ENCODE measurements at places on chromosomes 5 and 9. TPM values are rescaled to one million over a fixed set of nuclear protein-coding genes. Genes with fewer than 3 reads are reported as not detected.

DNA sequence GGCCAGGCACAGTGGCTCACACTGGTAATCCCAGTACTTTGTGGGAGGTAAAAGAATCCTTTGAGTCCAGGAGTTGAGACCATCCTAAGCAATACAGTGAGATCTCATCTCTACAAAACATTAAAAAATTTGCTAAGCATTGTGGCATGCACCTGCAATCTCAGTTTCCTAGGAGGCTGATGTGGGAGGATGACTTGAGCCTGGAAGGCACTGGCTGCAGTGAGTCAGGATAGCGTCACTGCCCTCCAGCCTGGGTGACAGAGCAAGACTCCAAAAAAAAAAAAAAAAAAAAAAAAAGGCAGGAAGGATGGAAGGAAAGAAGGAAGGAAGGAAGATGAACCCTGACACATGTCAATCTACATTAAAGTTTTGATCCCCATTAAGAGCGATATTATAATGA, 1452.2 kb upstream of the ACO1 start:
- no peaks in the 10 kb centered on the region for H3K27me3 ChIP-seq
- H3K27ac ChIP-seq, result no peak overlapping the region
- no peaks in the 10 kb centered on the region for H3K4me1 ChIP-seq
- DNase-seq, result no peak

GRCh38 chr5:74613283-74613682, 27.2 kb downstream of the ENC1 start:
- no peaks in the 10 kb centered on the region for H3K36me3 ChIP-seq
- H3K4me1 ChIP-seq, result no peaks in the 10 kb centered on the region
- H3K4me3 ChIP-seq, result no peak overlapping the region
- H3K27me3 ChIP-seq, result no peaks in the 10 kb centered on the region
- DNase-seq, result no peak
- H3K27ac ChIP-seq, result no peak overlapping the region

DNA sequence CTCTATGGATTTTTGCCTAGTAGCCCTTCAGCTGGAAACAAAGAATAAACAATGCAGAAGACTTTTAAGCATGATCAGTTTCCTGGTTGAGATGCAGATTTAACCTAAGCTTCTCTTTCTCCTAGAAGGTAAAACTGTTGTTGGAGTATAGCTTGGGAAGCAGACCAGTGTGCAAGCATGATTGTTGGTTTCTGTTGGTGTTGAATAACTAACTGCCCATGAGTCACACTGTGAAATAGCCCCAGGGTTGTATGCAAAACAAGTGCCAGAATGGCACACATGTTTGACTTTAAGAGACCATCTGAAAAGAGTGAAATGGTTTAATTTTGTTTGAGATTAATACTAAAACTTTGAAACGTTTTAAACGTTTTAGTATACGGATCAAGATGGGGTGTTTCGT, 227.1 kb downstream of the ARHGEF28 start:
- H3K36me3 ChIP-seq, result no peaks in the 10 kb centered on the region
- no peak overlapping the region for H3K4me3 ChIP-seq
- no peak overlapping the region for H3K27ac ChIP-seq
- no peaks in the 10 kb centered on the region for H3K4me1 ChIP-seq

- H3K27me3 ChIP-seq, result no peaks in the 10 kb centered on the region
- no peaks in the 10 kb centered on the region for H3K4me1 ChIP-seq
- DNase-seq, result no peak
These were observed 175.9 kb downstream of the NSG2 start for GRCh38 chr5:174221436-174221835.

- no peaks in the 10 kb centered on the region for H3K27me3 ChIP-seq
- no peak overlapping the region for H3K4me3 ChIP-seq
- H3K36me3 ChIP-seq, result no peaks in the 10 kb centered on the region
These were observed 161.5 kb upstream of the NR4A3 start for GRCh38 chr9:99660191-99660636.

GRCh38 chr5:142065273-142065672, 43.3 kb upstream of the NDFIP1 start:
- no peaks in the 10 kb centered on the region for H3K36me3 ChIP-seq
- no peak for DNase-seq
- no peaks in the 10 kb centered on the region for H3K27me3 ChIP-seq
- no peaks in the 10 kb centered on the region for H3K4me1 ChIP-seq
- H3K27ac ChIP-seq, result no peak overlapping the region

DNA sequence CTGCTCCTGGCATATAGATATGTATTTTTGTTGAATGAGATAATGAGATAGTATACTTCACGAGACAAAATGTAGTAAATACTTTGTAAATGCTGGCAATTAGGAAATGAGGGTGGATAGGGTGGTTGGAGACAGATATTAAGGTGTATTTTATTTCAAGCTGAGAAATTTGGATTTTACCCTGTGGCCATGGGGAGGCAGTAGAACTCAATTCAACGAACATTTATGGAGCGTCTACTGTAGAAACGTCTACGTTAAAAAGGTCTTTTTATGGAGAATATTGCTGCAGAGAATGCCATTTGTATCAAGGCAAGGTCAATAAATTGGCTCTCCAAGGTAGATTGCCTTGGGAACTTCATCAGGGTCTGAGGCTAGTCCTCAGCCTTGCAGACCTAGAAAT, 21.5 kb upstream of the RALGPS1 start:
- no peak overlapping the region for H3K27ac ChIP-seq
- H3K27me3 ChIP-seq, result no peaks in the 10 kb centered on the region
- no peaks in the 10 kb centered on the region for H3K36me3 ChIP-seq
- no peaks in the 10 kb centered on the region for H3K4me1 ChIP-seq
- no peak for DNase-seq

GRCh38 chr5:173751266-173751600, 134.8 kb upstream of the BOD1 start:
- no peaks in the 10 kb centered on the region for H3K27me3 ChIP-seq
- H3K4me1 ChIP-seq, result no peaks in the 10 kb centered on the region
- DNase-seq, result no peak
- H3K27ac ChIP-seq, result no peak overlapping the region

DNA sequence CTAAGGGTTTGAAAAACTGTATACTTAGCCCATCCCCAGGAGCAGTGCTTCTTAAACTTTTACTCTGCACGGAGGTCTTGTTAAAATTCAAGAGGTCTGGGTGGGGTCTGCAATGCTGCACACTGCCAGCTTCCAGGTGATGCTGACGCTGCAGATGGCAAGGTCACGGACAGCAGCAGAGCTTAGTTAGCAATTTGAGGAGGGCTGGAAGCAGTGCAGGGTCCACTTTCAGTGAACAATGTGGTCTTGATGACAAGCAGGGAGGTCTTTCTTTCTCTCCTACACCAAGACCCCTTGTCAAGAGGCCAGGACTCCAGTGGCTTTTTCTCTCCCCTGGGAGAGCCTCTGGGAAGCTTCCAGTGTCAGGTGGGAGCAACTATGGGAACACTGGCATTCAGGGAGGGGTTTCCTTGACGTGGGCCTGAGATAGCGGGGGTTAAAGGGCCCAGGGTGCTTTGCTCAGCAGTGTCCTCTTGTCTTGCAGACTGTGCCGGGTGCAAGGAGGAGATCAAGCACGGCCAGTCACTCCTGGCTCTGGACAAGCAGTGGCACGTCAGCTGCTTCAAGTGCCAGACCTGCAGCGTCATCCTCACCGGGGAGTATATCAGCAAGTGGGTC, 65.0 kb upstream of the AFAP1L1 start:
- H3K36me3 ChIP-seq, result no peaks in the 10 kb centered on the region
- H3K27me3 ChIP-seq, result no peaks in the 10 kb centered on the region
- H3K4me1 ChIP-seq, result no peaks in the 10 kb centered on the region
- no peak for DNase-seq
- H3K4me3 ChIP-seq, result no peak overlapping the region
- no peak overlapping the region for H3K27ac ChIP-seq

DNA sequence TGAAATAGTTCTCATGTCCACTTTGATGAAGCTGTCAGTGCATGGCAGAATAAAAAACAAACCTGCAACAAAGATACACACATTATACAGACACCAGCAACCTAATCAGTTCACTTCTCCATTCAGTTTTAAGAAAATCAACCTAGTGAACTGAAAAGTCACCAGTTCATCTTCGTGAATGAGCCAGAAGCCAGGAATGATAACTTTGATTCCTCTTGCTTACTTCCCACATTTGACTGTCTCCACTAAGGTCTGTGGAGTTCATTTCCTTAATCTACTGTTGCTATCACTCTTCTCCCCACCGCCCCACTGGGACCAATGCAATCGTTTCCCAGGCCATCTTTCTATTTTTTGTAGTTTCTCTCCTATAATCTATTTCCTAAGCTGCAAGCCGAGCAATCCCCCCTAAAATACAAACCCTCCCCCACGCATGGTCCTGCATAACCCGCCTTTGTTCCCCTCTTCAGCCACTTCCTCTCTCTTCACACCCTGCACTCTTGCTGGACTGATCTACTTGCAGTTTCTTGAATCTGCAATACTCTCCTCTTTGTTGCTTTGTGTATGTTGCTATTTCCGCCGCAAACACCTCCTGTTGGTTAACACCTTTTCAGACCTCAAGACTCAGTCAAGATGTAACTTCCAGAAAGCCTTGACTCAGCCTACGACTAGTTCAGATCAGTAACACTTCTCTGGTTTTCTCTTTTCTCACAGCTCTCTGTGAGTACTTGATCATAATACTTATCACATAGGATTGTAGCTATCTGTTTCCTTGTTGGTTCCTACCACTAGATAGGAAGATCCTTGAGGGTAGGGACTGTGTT, 16.6 kb downstream of the STOM start:
- H3K36me3 ChIP-seq, result no peaks in the 10 kb centered on the region
- H3K4me3 ChIP-seq, result no peak overlapping the region
- no peaks in the 10 kb centered on the region for H3K27me3 ChIP-seq
- peak overlapping the region; percentile 23 for H3K27ac ChIP-seq
- peaks cover 6% of the 10 kb centered on the region for H3K4me1 ChIP-seq

GRCh38 chr9:131382850-131383729, 10.8 kb upstream of the PRRC2B start:
- no peaks in the 10 kb centered on the region for H3K27me3 ChIP-seq
- H3K27ac ChIP-seq, result peak overlapping the region; percentile 67
- DNase-seq, result peak; percentile 69
- no peak overlapping the region for H3K4me3 ChIP-seq
- H3K4me1 ChIP-seq, result peaks cover 5% of the 10 kb centered on the region

GRCh38 chr5:91024727-91025126, 358.4 kb downstream of the ARRDC3 start:
- H3K36me3 ChIP-seq, result no peaks in the 10 kb centered on the region
- no peak overlapping the region for H3K27ac ChIP-seq
- H3K27me3 ChIP-seq, result no peaks in the 10 kb centered on the region
- H3K4me3 ChIP-seq, result no peak overlapping the region
- H3K4me1 ChIP-seq, result peaks cover 3% of the 10 kb centered on the region

GRCh38 chr9:14051419-14051818, 262.5 kb downstream of the NFIB start:
- no peak for DNase-seq
- H3K36me3 ChIP-seq, result no peaks in the 10 kb centered on the region
- H3K27ac ChIP-seq, result no peak overlapping the region
- no peaks in the 10 kb centered on the region for H3K27me3 ChIP-seq

DNA sequence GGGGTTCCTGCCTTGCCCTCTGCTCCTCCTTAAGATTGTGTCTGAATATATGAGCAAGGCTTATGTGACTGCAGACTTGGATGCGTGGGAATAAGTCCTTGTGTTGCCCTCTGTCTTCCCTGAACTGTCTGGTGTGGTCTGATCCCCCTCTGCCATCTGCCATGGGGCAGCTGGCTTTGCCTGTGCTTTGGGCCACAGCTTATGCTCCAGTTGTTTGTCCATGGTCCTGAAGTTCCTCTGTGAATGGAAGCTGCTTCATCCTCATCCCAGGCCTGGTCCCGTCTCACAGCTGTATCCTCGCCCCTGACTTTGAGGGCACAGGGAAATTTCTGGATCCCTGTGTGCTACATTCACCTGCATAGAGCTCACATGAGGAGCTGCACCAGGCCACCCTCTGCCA, 14.7 kb downstream of the IL31RA start:
- H3K36me3 ChIP-seq, result no peaks in the 10 kb centered on the region
- no peaks in the 10 kb centered on the region for H3K4me1 ChIP-seq
- DNase-seq, result no peak
- H3K4me3 ChIP-seq, result no peak overlapping the region
- H3K27me3 ChIP-seq, result no peaks in the 10 kb centered on the region

DNA sequence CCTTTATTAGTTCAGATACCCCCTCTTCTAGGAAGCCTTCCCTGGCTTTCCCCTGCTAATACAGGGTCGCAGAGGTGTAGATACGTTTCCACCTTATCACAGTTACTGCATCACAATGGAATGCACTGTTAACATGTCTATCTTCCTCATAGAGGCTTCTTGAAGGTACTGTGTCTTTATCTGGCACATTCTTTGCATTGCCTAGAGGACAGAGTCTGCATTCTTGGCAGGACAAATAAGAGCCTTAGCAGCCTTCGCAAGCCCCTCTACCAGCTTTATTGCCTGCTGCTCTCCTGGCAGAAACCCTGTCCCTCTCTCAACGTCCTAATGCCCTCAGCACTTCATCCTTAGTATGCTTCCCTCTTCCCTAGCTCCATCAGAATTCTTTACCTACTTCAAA, 31.6 kb downstream of the SLC1A3 start:
- no peaks in the 10 kb centered on the region for H3K27me3 ChIP-seq
- H3K36me3 ChIP-seq, result no peaks in the 10 kb centered on the region
- no peaks in the 10 kb centered on the region for H3K4me1 ChIP-seq
- no peak for DNase-seq
- H3K4me3 ChIP-seq, result no peak overlapping the region

DNA sequence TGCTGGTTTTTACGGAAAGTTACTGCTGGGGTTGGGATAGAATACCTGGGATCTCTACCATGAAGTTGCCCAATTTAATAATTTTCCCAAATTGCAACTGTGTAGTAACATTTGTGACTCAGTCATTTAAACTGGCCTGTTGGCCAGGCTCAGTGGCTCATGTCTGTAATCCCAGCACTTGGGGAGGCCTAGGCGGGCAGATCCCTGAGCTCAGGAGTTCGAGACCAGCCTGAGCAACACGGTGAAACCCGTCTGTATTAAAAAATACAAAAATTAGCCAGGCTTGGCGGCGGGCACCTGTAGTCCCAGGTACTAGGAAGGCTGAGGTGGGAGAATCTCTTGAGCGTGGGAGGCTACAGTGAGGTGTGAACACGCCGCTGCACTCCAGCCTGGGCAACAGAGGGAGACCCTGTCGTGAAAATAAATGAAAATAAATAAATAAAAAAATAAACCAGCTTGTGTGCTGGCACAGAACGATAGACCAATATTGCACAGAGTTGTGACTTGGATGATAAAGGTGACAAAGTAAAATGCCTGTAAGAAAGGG, 160.7 kb upstream of the ZNF608 start:
- no peaks in the 10 kb centered on the region for H3K27me3 ChIP-seq
- peak overlapping the region; percentile 20 for H3K27ac ChIP-seq
- H3K4me1 ChIP-seq, result peaks cover 3% of the 10 kb centered on the region
- no peak for DNase-seq
- H3K4me3 ChIP-seq, result no peak overlapping the region

GRCh38 chr5:138755084-138755748, 2.0 kb downstream of the CTNNA1 start:
- H3K27ac ChIP-seq, result peak overlapping the region; percentile 98
- no peak overlapping the region for H3K4me3 ChIP-seq
- no peaks in the 10 kb centered on the region for H3K27me3 ChIP-seq
- H3K4me1 ChIP-seq, result no peaks in the 10 kb centered on the region

- no peaks in the 10 kb centered on the region for H3K36me3 ChIP-seq
- no peaks in the 10 kb centered on the region for H3K4me1 ChIP-seq
- no peaks in the 10 kb centered on the region for H3K27me3 ChIP-seq
These were observed 635.4 kb downstream of the NR2F1-AS1 start for GRCh38 chr5:92945605-92946097.

- H3K4me1 ChIP-seq, result no peaks in the 10 kb centered on the region
- H3K27ac ChIP-seq, result no peak overlapping the region
These were observed 68.2 kb downstream of the MELK start for GRCh38 chr9:36640771-36641381.

The PAX5 gene
- 0.11 TPM for total RNA-seq

The ENHO gene
- 20.9 TPM for total RNA-seq

The NSA2 gene
- total RNA-seq, result 59.2 TPM

The DRD1 gene
- 0.77 TPM for total RNA-seq

The COL23A1 gene
- 2.7 TPM for total RNA-seq

The TRIM32 gene
- total RNA-seq, result 12.3 TPM

The FOXD4L3 gene
- not detected for total RNA-seq

The TAF11L2 gene
- total RNA-seq, result not detected

The MYORG gene
- total RNA-seq, result 9.0 TPM

The C5orf58 gene
- not detected for total RNA-seq

The BTNL3 gene
- not detected for total RNA-seq

The SLC6A7 gene
- not detected for total RNA-seq
